ENCODE measurements at places on chromosomes 11 and 22. TPM values are rescaled to one million over a fixed set of nuclear protein-coding genes. Genes with fewer than 3 reads are reported as not detected.

DNA sequence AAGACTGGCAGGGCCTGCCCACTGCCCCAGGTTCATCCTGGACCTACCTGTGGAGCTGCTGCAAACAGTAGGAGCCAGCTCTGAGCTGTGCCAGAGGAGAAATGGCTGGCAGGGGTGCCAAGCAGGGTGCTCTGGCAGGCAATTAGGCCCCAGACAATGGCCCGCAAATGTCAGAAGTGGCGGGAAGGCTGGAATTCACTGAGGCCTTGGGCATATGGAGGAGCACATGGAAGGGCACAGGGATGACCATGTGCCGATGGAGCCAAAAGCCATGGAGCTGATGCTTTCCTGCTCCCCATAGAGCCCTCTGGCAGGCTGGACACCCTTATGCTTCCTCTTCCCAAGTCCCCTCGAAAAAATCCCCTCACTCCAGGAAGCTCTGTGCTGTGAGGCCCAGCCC is 62.0 kb downstream of the BUD13 start:
- H3K27me3 ChIP-seq = peaks cover 4% of the 10 kb centered on the region
- no peak overlapping the region for H3K27ac ChIP-seq
- H3K36me3 ChIP-seq = no peaks in the 10 kb centered on the region
- no peak for DNase-seq
- no peaks in the 10 kb centered on the region for H3K4me1 ChIP-seq

Gene HTR3A
- not detected for total RNA-seq

Gene PGR
- not detected for total RNA-seq

Gene MCHR1
- not detected for total RNA-seq

GRCh38 chr11:117511931-117512539 is 184.4 kb downstream of the CEP164 start:
- no peaks in the 10 kb centered on the region for H3K27me3 ChIP-seq
- H3K4me3 ChIP-seq = no peak overlapping the region
- no peak overlapping the region for H3K27ac ChIP-seq
- H3K36me3 ChIP-seq = no peaks in the 10 kb centered on the region

Gene SERPING1
- total RNA-seq = 0.68 TPM

DNA sequence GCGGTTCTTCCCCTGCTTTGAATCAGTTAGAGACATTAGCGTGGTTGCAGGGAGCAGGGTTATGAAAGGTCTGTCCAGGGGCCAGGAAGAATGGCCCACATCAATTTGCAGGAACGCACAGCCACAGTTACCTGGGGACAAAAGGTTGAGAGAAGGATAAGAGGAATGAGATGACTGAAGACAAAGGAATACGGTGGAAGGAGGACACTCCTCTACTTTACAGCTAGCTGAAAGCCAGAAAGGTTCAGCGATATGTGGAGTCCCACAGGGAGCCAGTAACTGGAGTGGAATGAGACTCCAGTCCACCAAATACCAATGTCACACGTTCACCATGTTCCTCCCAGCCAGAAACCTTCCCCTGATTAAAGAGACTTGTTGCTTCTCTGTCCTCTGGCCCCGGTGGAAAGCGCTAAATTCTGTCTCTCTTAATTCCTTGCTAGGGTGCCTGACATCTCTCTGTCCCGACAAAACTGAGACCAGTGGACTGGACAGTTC is 10.7 kb downstream of the XNDC1N start:
- peaks cover 5% of the 10 kb centered on the region for H3K4me1 ChIP-seq
- H3K4me3 ChIP-seq = no peak overlapping the region
- H3K27me3 ChIP-seq = no peaks in the 10 kb centered on the region
- peaks cover 28% of the 10 kb centered on the region for H3K36me3 ChIP-seq

- H3K4me1 ChIP-seq = no peaks in the 10 kb centered on the region
- peaks cover 3% of the 10 kb centered on the region for H3K27me3 ChIP-seq
- DNase-seq = no peak
- peaks cover 12% of the 10 kb centered on the region for H3K36me3 ChIP-seq
- H3K4me3 ChIP-seq = no peak overlapping the region
- H3K27ac ChIP-seq = no peak overlapping the region
Observed at GRCh38 chr11:78269806-78270205, 81.1 kb downstream of the USP35 start.

- H3K27ac ChIP-seq = no peak overlapping the region
- H3K27me3 ChIP-seq = peaks cover 28% of the 10 kb centered on the region
- no peak for DNase-seq
- no peak overlapping the region for H3K4me3 ChIP-seq
Observed at GRCh38 chr22:27107386-27107785, 450.0 kb downstream of the MIAT start.

GRCh38 chr11:66317723-66318599 is 1.1 kb upstream of the CD248 start:
- H3K36me3 ChIP-seq = peaks cover 4% of the 10 kb centered on the region
- no peaks in the 10 kb centered on the region for H3K27me3 ChIP-seq
- peak overlapping the region; percentile 98 for H3K27ac ChIP-seq
- DNase-seq = peak; percentile 69
- H3K4me1 ChIP-seq = peaks cover 59% of the 10 kb centered on the region

DNA sequence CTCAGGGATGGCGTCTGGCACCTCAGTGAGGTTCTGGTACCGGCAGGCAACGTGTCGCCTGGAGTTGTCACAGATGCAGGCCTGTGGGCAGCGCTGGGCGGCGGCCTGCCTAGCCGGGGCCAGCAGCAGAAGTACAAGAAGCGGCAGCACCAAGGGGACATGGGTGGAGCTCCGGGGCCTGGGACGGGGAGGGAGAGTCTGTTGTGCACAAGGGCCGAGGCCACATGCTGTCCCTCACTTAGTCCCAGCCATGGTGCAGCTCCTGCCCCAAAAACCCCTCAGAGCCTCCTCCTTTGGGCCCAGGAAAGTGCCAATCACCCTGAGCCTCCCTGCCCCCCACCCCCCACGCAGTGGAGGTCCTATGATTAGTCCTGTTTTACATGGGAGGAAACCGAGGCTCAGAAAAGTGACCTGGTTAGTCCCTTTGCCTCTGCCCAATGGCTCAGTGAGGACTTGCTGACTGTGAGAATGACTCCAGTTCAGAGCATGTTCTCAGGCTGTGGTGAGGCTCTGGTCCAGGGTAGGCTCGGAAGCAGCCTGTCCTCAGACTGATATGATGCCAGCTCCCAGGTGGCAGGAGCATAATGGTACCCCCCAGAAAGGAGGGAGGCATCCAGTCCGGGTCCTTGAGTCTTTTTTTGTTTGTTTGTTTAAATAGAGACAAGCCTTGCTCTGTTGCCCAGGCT is 1.1 kb downstream of the CHADL start:
- H3K36me3 ChIP-seq = peaks cover 2% of the 10 kb centered on the region
- no peak overlapping the region for H3K27ac ChIP-seq
- peaks cover 2% of the 10 kb centered on the region for H3K4me1 ChIP-seq
- H3K4me3 ChIP-seq = no peak overlapping the region
- no peaks in the 10 kb centered on the region for H3K27me3 ChIP-seq
- DNase-seq = no peak

Gene BLID
- not detected for total RNA-seq

GRCh38 chr11:97019754-97020153 is 629.9 kb downstream of the JRKL start:
- H3K27ac ChIP-seq = no peak overlapping the region
- H3K4me3 ChIP-seq = no peak overlapping the region

Gene ZBTB16
- 2.1 TPM for total RNA-seq

DNA sequence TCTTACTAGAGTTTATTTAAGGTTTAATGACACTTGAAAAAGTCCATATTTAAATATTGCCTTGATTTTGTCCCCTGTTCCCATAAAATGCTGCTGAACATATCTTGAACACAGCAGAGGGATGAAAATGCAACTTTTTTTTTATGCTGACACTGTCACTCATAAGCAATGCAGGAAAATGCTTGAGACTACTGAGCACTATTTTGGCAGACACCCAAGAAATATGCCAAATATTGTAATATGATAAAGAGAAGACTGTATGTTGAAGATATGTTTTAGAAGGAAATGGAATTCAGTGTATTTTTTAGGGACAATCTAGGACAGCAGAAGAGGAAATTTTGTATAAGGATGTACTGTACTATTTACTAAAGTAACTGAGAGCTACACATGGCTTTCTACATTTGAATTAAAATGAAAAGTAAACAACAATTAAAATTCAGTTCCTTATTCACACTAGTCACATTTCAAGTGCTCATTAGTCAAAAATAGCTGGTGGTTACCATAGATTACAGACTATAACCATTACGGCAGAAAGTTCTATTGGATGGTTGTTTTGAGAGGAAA is 58.6 kb downstream of the LRRC4C start:
- no peak overlapping the region for H3K27ac ChIP-seq
- no peak for DNase-seq
- no peaks in the 10 kb centered on the region for H3K27me3 ChIP-seq
- no peaks in the 10 kb centered on the region for H3K36me3 ChIP-seq

- H3K4me1 ChIP-seq = peaks cover 71% of the 10 kb centered on the region
- no peaks in the 10 kb centered on the region for H3K27me3 ChIP-seq
- H3K4me3 ChIP-seq = peak overlapping the region; percentile 92
- DNase-seq = peak; percentile 70
- peaks cover 15% of the 10 kb centered on the region for H3K36me3 ChIP-seq
- peak overlapping the region; percentile 93 for H3K27ac ChIP-seq
Observed at GRCh38 chr11:63888170-63889086, 28.5 kb downstream of the RCOR2 start.
